Endothelial cell (in vitro differentiated cells): ENCODE measurements at places on chromosomes 1 and 21.

DNA sequence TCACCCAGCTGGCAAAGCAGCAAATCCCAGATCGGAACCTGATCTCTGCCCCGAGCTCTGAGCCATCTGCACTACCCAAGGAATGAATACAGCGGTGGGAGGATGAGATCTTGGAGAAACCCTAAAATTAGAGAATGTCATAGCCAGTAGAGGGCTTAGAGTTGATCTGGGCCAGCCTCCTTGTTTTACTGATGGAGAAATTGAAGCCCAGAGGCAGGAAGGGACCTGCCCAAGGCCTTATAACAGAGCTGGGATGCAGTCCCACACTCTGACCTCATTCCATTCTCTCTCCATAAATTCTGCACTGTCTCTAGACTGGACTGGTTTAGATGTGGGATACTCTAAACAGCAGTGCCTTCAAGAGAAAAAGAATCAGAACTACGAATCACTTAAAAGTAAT is 4.8 kb upstream of the SFN start:
- H3K27ac ChIP-seq: no peak overlapping the region
- DNase-seq: no peak
- H3K36me3 ChIP-seq: peaks cover 7% of the 10 kb centered on the region
- H3K27me3 ChIP-seq: peaks cover 11% of the 10 kb centered on the region
- no peak overlapping the region for H3K4me3 ChIP-seq

- no peaks in the 10 kb centered on the region for H3K36me3 ChIP-seq
- no peak overlapping the region for H3K4me3 ChIP-seq
- H3K4me1 ChIP-seq: no peaks in the 10 kb centered on the region
- peaks cover 6% of the 10 kb centered on the region for H3K27me3 ChIP-seq
- DNase-seq: no peak
- no peak overlapping the region for H3K27ac ChIP-seq
Measured at GRCh38 chr1:7366955-7367665, 404.0 kb upstream of the VAMP3 start.

GRCh38 chr1:24275510-24275909 is 43.6 kb upstream of the GRHL3 start:
- H3K4me3 ChIP-seq: no peak overlapping the region
- H3K36me3 ChIP-seq: no peaks in the 10 kb centered on the region
- no peak overlapping the region for H3K27ac ChIP-seq
- DNase-seq: no peak

- H3K27me3 ChIP-seq: peaks cover 2% of the 10 kb centered on the region
- no peaks in the 10 kb centered on the region for H3K4me1 ChIP-seq
Measured at GRCh38 chr21:14562959-14563358, 16.8 kb upstream of the SAMSN1 start.

DNA sequence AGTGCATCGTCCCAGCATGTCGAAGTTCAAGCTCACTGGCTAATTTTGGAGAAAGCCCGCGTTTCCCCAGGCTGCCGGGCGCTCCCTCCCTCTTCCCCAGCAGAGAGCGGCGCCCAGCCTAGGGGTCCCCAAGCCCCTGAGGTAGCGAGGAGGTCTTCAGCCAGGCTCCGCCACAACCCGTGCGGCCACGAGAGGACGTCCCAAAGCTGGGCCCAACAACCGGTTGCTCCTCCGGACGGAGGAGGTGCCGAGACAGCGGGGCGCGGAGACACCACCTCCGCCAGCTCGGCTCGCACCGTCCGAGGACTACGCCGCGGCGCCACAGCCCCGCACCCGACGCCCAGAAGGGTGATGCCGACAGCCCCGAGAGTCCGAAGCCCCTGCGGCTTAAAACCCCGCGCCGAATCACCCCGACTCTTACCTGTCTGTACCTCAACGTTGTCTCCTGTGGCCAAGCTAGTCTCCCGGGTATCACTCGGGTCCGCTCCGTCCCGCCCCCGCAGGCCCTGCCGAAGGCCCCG is at the start of gene DENND2C:
Gene DENND2C, minus strand, starts transcription at position 488 of the 521 bp plus-strand sequence. CDS start 44,065 bp downstream, outside the sequence.
- H3K36me3 ChIP-seq: no peaks in the 10 kb centered on the region
- H3K27ac ChIP-seq: peak within 1 kb of the TSS; percentile 50

DNA sequence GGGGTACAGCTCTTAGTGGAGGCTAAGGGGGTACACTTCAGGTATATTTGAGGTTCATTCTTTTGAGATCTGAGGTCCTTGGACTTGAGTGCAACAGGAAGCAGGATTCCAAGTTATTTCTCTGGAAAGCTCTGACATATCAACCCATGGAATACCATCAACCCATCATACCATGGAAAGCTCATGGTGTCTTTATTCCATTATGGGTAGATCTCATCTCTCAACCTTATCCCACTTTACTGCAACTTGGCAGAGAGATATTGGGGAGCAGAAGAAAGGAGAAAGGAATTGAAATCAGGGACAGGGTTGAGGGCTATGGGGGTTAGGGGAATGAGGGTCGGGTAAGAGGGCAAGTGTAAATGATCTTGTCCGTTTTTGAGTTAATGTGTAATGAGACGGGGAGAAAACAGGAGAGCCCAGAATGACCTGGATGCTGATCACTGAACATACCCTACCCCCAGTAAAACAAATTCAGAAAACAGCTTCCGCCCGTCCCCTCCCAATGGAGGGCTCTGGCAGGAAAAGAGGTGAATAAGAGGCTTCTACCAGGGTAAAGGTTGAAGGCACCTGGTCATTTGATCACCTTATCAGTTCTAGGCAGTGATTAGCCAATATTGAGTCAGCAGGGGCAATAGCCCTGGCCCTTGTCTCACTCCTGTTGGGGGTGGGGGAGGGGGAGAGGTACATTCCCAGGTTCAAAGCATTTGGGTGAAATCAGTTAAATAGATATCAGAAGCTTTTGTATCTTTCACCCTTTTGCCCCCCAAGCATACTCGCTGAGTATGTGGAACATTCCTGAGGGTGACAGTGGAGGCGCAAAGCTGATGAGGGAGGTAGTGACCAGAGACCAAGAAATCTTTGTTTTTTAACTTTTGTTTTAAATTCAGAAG is 622 bp upstream of the APOA2 start:
- DNase-seq: no peak
- peaks cover 14% of the 10 kb centered on the region for H3K36me3 ChIP-seq
- H3K4me3 ChIP-seq: no peak overlapping the region

- no peak overlapping the region for H3K4me3 ChIP-seq
- no peaks in the 10 kb centered on the region for H3K36me3 ChIP-seq
Measured at GRCh38 chr21:45511661-45512431, 30.4 kb downstream of the SLC19A1 start.

GRCh38 chr1:21823206-21823979 is 11.3 kb downstream of the LDLRAD2 start:
- H3K27ac ChIP-seq: peak overlapping the region; percentile 63
- DNase-seq: no peak
- H3K27me3 ChIP-seq: peaks cover 21% of the 10 kb centered on the region
- H3K4me3 ChIP-seq: peak overlapping the region; percentile 49
- peaks cover 5% of the 10 kb centered on the region for H3K4me1 ChIP-seq

GRCh38 chr1:205780335-205780734 is 5.1 kb upstream of the RAB29 start:
- no peak for DNase-seq
- no peaks in the 10 kb centered on the region for H3K36me3 ChIP-seq
- H3K27me3 ChIP-seq: no peaks in the 10 kb centered on the region

- DNase-seq: no peak
- no peak overlapping the region for H3K27ac ChIP-seq
- peaks cover 13% of the 10 kb centered on the region for H3K4me1 ChIP-seq
- H3K4me3 ChIP-seq: no peak overlapping the region
- H3K27me3 ChIP-seq: peaks cover 18% of the 10 kb centered on the region
Measured at GRCh38 chr1:42453386-42453785, 2.4 kb downstream of the ZMYND12 start.

GRCh38 chr1:163168053-163168452 is 34.7 kb downstream of the RGS5 start:
- no peak overlapping the region for H3K27ac ChIP-seq
- H3K4me1 ChIP-seq: peaks cover 19% of the 10 kb centered on the region
- no peak overlapping the region for H3K4me3 ChIP-seq
- DNase-seq: no peak
- H3K36me3 ChIP-seq: peaks cover 23% of the 10 kb centered on the region
- H3K27me3 ChIP-seq: no peaks in the 10 kb centered on the region

DNA sequence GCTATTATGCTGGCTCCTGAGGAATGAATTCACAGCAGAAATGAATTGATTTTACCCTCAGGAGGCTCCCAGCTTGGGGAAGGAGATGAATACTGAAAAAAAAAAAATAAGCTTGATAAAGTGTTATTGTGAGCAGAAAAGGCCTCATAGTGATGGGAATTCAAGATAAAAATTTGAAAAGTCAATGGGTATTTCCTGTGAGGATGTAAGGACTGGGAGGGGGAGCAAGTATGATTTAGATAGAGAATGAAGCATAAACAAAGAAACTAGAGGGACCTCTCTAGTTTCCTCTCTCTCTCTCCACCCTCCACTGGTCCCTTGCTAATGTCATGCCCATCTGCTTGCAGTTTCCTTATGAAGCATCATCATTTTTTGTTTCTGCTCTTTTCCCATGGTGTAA is 439.0 kb upstream of the PLXNA2 start:
- H3K27me3 ChIP-seq: no peaks in the 10 kb centered on the region
- DNase-seq: no peak
- H3K4me1 ChIP-seq: peaks cover 7% of the 10 kb centered on the region
- H3K27ac ChIP-seq: no peak overlapping the region
- no peaks in the 10 kb centered on the region for H3K36me3 ChIP-seq

DNA sequence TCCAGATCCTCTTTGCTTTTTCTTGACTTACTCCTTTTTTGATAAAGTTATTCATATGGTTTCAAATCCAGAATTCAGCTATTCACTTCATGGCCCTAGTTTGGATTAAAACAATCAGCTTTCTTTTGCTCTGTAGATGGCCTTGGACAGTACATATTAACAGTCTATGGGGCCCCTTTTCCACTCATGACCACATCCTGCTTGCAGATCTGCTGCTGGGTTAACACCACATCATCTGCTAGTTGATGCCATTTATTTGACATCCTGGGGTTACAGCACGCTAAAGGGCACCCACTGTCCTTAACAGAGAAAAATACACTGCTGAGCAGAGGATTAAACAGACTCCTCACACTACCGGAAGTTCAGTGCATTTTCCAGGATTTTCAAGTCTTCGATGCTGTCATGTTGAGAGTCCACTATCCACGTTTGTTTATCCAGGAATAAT is 941 bp upstream of the IFI16 start:
- H3K27ac ChIP-seq: no peak overlapping the region
- peaks cover 72% of the 10 kb centered on the region for H3K4me1 ChIP-seq
- DNase-seq: no peak
- peaks cover 4% of the 10 kb centered on the region for H3K27me3 ChIP-seq

DNA sequence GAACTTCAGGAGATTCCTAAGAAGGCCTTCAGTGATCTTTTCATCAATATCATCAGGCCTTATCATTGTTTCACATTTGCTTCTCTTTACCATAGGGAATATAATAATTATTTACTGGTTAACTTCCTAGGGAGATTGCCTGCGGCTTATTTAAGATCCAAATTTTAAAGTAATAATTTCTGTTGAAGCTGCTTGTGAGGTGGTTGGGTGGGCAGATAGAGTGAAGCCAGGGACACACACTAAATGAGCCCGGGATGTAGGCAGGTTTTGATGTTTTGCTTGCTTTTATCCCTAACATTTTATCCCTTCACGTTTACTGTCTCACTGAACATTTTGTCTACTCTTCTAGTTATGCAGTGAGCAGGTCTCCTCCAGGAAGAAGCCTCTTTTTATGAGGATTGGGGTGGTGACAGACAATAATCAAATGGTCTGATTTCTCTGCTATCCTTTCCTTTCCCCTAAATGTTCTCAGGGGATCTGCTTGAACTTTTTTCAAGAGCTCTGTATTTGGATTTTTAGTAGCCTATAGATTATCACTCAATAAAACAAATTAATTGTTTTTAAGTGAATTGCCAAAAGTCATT is 164.7 kb downstream of the RUNX1 start:
- no peak for DNase-seq
- H3K4me3 ChIP-seq: peak overlapping the region; percentile 69
- peaks cover 7% of the 10 kb centered on the region for H3K27me3 ChIP-seq
- no peak overlapping the region for H3K27ac ChIP-seq

- peaks cover 14% of the 10 kb centered on the region for H3K27me3 ChIP-seq
- H3K4me1 ChIP-seq: peaks cover 6% of the 10 kb centered on the region
- H3K4me3 ChIP-seq: no peak overlapping the region
- no peak overlapping the region for H3K27ac ChIP-seq
Measured at GRCh38 chr21:45642122-45642813, 1.3 kb upstream of the PCBP3 start.

DNA sequence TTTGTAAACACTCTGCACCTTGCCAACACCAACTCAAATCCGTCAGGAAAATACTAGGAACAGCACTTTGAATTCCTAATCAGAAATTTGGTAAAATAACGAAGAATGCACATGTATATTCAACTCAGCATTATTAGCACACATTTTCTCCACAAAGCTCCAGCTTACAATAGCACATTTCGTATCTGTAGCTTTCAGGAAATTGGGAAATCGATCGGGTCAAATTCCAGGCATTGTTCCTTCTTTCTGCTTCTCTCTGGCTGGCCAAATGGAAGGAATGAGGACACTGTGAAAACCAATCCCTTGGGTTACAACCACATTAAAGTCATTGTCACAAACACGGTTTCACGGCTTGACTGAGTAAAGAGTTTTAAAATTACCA is 58.6 kb downstream of the NPHP4 start:
- peaks cover 9% of the 10 kb centered on the region for H3K36me3 ChIP-seq
- peak overlapping the region; percentile 70 for H3K27ac ChIP-seq
- H3K27me3 ChIP-seq: peaks cover 4% of the 10 kb centered on the region
- peaks cover 13% of the 10 kb centered on the region for H3K4me1 ChIP-seq
- DNase-seq: no peak

- no peaks in the 10 kb centered on the region for H3K36me3 ChIP-seq
- H3K4me3 ChIP-seq: no peak overlapping the region
- no peak overlapping the region for H3K27ac ChIP-seq
- DNase-seq: no peak
Measured at GRCh38 chr1:161502641-161503393, 2.4 kb upstream of the FCGR2A start.

- peaks cover 2% of the 10 kb centered on the region for H3K27me3 ChIP-seq
- H3K4me1 ChIP-seq: peaks cover 5% of the 10 kb centered on the region
- H3K4me3 ChIP-seq: no peak overlapping the region
- no peaks in the 10 kb centered on the region for H3K36me3 ChIP-seq
- DNase-seq: no peak
Measured at GRCh38 chr1:172185211-172185610, 235.3 kb upstream of the C1orf105 start.

- no peaks in the 10 kb centered on the region for H3K27me3 ChIP-seq
- H3K4me1 ChIP-seq: no peaks in the 10 kb centered on the region
- H3K4me3 ChIP-seq: no peak overlapping the region
- H3K27ac ChIP-seq: no peak overlapping the region
Measured at GRCh38 chr1:234582681-234583301, 27.2 kb downstream of the IRF2BP2 start.

GRCh38 chr1:101043776-101044175 is 18.2 kb upstream of the DPH5 start:
- no peak overlapping the region for H3K27ac ChIP-seq
- H3K36me3 ChIP-seq: peaks cover 13% of the 10 kb centered on the region
- H3K27me3 ChIP-seq: peaks cover 6% of the 10 kb centered on the region
- peaks cover 2% of the 10 kb centered on the region for H3K4me1 ChIP-seq
- H3K4me3 ChIP-seq: no peak overlapping the region
- no peak for DNase-seq
